ENCODE measurements at places on chromosomes 7 and 10.
A peak's percentile ranks its signal among the peaks of the same experiment; 100 is the strongest.

- DNase-seq: peak; percentile 18
Observed at GRCh38 chr7:142323706-142324105, 65.8 kb upstream of the PRSS58 start.

- DNase-seq: no peak
Observed at GRCh38 chr10:23413629-23414089, 25.2 kb upstream of the OTUD1 start.

GRCh38 chr7:131952365-131952764 lies 395.9 kb upstream of the PODXL start:
- no peak for DNase-seq

- peak; percentile 16 for DNase-seq
Observed at GRCh38 chr10:35781643-35782035, 139.5 kb upstream of the FZD8 start.

DNA sequence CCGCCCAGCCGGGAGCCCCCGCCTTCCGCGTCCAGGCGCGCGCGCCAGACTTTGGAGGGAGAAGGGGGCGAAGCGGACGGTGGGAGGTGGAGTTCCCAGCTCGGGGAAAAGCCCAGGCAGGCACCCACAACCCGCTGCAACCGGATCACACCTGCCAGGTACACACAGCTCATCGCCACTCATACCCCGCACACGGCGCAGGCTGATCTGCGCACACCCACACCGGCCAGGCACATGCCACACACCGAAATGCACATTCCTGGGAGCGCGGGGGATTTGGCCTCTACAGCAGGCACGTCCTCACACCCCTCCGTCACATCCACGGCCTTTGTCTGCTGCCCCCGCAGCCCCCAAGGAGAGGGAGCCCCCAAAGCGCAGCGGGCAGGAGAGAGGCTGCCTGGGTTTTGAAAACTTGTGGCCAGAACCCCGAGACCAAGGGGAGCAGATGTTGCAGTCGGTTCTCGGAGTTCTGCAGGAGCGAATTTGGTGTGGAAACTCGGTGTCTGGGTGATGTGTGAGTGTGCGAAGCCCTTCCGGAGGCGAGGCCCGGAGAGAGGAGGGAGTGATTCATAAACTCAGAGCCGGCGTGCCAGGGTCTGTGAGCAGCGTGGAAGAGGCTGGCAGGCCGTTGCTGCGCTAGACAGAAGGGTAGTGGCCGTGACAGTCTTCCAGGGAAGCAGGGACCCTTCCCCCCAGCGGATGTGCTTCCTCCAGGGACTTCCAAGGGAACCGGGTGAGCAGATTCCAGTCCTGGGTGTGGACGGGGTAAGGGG lies 734 bp downstream of the CHST3 start:
- DNase-seq: peak; percentile 77

All from amniotic epithelial cell (primary cell).